ENCODE measurements at places on chromosomes 11 and 22.

DNA sequence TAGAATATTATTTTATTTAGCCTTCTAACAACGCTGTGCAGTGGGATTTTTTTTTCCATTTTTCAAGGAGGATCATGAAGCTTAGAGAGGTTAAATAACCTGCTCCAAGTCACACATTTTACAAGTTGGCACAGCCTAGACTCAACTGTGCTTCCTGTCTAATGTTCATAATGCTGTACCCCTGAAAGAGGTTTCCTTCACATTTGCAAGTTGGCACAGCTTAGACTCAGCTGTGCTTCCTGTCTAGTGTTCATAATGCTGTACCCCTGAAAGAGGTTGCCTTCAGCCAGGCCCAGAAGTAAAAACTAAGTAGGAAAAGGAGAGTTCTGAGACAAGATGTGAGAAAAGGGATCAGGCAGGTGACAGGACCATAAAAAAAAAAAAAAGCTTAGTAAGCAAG, 7.9 kb upstream of the HEPACAM start:
- DNase-seq, result no peak

GRCh38 chr22:37419969-37420685, 7.2 kb downstream of the ELFN2 start:
- DNase-seq, result peak; percentile 47

DNA sequence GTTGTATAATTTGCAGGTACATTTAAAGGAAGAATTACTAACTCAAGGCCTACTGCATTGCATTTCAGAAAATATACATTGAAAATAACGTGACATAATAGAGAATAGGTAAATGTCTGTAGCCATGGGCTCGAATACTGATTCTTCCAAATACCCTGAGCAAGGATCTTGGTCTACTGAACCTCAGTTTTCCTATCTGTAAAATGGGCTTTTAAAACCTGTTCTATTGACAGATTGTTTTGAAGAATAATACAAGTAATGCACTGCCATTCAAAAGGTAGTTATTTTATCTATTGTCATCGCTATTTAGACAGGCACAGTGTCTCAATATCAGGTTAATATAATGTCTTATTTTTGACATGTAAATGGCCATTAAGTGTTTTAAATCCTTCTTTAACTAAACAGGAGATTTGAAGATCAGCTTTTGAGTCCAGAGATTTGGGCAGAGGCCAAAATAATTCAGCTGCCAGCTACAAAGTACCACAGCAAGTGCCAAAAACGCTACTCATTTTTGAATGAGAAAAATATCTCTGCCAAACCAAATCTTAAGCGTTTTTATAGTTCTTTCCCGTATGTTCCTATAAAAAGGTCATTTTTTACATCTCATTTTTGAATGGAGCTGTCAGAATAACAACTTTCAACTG, 56.7 kb downstream of the CTSC start:
- no peak for DNase-seq

GRCh38 chr11:78078218-78079167, 1.2 kb downstream of the NDUFC2 start:
- DNase-seq, result no peak

GRCh38 chr11:121801781-121802180, 314.2 kb downstream of the BLID start:
- no peak for DNase-seq

DNA sequence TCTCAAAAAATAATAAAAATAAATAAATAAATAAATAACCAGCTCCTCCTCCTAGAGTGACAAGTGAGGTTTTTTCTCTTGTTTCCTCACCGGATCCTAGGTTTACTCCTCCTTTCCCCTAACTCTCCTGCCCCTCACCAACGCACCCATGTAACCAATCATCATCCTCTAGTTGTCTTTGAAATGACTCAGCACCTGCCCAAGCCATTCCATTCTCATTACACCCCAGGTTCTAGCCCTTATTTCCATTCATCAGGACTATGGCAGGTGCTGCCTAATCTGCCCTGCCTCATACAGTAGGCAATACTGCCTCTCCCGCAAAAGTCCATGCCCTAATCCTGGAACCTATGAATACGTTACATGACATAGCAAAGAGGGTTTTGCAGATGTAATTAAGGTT, 60.4 kb downstream of the BUD13 start:
- no peak for DNase-seq

GRCh38 chr11:86769219-86769618, 31.1 kb upstream of the PRSS23 start:
- no peak for DNase-seq

- DNase-seq, result no peak
These were observed 9.0 kb upstream of the RAG1 start for GRCh38 chr11:36558571-36559413.

GRCh38 chr11:117084992-117085391, 13.2 kb downstream of the SIK3 start:
- DNase-seq, result no peak

DNA sequence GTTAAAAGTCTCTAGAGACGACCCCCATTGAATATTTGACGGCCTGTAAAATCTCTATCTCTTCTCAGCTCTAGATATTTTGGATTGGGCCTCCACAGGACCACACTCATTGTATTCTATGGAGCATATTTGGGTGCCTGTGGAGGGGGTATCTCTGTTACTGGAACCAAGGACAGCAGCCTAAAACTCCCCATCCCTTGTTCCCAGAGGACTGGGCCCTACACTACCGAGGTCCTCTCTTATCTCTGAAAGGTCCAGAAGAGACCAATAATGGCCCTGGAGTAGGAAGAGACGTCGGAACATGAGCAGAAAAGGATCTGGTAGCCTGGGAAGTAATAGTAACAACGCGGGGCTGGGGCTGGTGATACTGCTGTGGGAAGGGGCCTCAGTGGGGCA, 542 bp downstream of the HPS4 start:
- DNase-seq, result no peak

GRCh38 chr11:45803971-45804760, 783 bp upstream of the SLC35C1 start:
- peak; percentile 75 for DNase-seq

DNA sequence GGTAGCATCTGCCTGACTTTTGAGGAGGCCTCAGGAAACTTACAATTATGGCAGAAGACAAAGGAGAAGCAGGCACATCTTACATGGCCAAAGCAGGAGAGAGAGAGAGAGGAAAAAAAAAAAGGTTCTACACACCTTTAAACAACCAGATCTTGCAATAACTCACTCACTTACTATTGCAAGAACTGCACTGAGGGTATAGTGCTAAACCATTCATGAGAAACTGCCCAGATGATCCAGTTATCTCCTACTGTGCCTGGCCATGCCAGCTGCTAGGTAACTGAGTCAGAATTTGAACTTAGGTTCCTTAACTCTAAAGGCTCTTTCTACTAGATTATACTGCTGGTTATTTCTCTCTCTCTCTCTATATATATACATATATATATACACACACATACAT, 7.3 kb downstream of the HORMAD2 start:
- no peak for DNase-seq

GRCh38 chr11:32386770-32387377, 48.5 kb downstream of the WT1 start:
- DNase-seq, result no peak

- DNase-seq, result no peak
These were observed 58.9 kb upstream of the SEPTIN5 start for GRCh38 chr22:19655399-19655798.

- no peak for DNase-seq
These were observed 1.7 kb downstream of the IFITM1 start for GRCh38 chr11:315516-315994.

- DNase-seq, result peak; percentile 82
These were observed 60.0 kb downstream of the MYO7A start for GRCh38 chr11:77187776-77188632.

DNA sequence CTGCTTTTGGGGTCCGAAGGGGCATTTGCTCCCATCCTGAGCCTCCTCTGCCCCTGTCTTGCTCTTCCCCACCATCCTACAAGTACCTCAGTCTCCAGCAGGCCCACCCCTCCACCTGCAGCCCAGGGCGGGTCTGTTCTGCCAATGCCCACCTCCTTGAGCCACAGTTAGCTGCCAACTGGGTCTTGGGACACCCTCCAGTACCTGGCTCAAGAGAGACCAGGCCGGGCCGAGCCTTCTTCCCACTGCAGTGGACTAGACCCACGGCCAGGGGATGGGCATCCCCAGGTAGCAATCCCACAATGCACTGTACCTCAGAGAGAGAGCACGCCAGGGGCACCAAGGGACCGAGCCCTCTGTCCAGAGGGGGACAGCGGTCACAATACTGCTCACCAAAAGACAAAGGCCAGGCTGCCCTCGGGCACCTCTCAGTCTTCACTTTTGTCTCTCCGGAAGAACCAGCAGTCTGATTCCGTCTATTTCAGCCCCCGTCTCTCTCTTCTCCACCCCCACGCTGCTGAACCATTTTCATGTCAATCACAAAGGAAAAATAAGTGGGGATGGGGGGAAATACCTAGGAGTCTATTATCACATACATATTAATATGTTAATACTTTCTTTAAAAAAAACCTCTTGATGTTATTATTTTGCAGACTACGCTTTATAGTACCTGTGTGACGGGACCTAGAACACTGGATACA, 51.7 kb downstream of the SYT13 start:
- DNase-seq, result no peak

- peak; percentile 81 for DNase-seq
These were observed 41.4 kb downstream of the DKK3 start for GRCh38 chr11:11966826-11967668.

DNA sequence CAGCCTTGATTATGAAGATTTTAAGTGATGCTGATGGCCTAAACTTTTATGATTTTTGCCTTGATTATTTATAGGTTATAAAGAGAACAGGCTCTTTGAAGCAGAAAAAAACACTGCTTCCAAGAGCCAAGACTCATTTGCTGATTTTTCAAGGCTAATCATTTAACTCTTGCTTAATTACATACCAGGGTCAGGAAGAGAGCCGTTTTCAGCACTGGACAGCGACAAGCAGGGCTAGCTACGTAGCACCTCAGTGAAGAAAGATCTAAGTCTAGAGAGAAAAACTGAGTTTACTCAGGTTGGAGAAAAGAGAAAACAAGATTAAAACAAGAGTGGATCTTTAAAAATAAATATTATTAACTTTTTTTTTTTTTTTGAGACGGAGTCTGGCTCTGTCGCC, 615.4 kb upstream of the B3GAT1 start:
- DNase-seq, result no peak

- no peak for DNase-seq
These were observed 60.2 kb upstream of the WNT11 start for GRCh38 chr11:76266286-76267100.

GRCh38 chr22:49725516-49725915, 102.2 kb downstream of the BRD1 start:
- no peak for DNase-seq

GRCh38 chr11:7495882-7496551, 10.7 kb downstream of the OLFML1 start:
- no peak for DNase-seq

- peak; percentile 32 for DNase-seq
These were observed 650 bp downstream of the GUCY1A2 start for GRCh38 chr11:107017433-107018218.

- DNase-seq, result no peak
These were observed 209.7 kb upstream of the PLET1 start for GRCh38 chr11:112470355-112470754.

All from stimulated activated CD4-positive, alpha-beta T cell treated with anti-CD3 and anti-CD28 coated beads, Interleukin-2, amount 100 ng/mL, for 24 hours (primary cell).